ENCODE measurements at places on chromosomes 12 and 14. TPM values are rescaled to one million over a fixed set of nuclear protein-coding genes. Genes with fewer than 3 reads are reported as not detected.

PTPN21 gene
- total RNA-seq: 3.7 TPM

TMEM119 gene
- not detected for total RNA-seq

TMEM63C gene
- 0.20 TPM for total RNA-seq

SYT1 gene
- total RNA-seq: 5.7 TPM

ZNF891 gene
- 0.44 TPM for total RNA-seq

RNASE7 gene
- total RNA-seq: not detected

POTEG gene
- not detected for total RNA-seq

ACSM4 gene
- not detected for total RNA-seq

CLEC4A gene
- total RNA-seq: not detected

CLEC9A gene
- 0.07 TPM for total RNA-seq

PRKCH gene
- total RNA-seq: 3.6 TPM

SMAGP gene
- total RNA-seq: 15.8 TPM

ADAM21 gene
- total RNA-seq: 0.49 TPM

CLEC4E gene
- not detected for total RNA-seq

FOXG1 gene
- 16.7 TPM for total RNA-seq

PELI2 gene
- 3.0 TPM for total RNA-seq

OR4E2 gene
- total RNA-seq: not detected

NINJ2 gene
- not detected for total RNA-seq

PRB2 gene
- total RNA-seq: not detected

UNG gene
- total RNA-seq: 72.3 TPM

RERG gene
- not detected for total RNA-seq

GRCh38 chr14:95692109-95692508, 5.9 kb downstream of the TCL1B start:
- DNase-seq: no peak

DNA sequence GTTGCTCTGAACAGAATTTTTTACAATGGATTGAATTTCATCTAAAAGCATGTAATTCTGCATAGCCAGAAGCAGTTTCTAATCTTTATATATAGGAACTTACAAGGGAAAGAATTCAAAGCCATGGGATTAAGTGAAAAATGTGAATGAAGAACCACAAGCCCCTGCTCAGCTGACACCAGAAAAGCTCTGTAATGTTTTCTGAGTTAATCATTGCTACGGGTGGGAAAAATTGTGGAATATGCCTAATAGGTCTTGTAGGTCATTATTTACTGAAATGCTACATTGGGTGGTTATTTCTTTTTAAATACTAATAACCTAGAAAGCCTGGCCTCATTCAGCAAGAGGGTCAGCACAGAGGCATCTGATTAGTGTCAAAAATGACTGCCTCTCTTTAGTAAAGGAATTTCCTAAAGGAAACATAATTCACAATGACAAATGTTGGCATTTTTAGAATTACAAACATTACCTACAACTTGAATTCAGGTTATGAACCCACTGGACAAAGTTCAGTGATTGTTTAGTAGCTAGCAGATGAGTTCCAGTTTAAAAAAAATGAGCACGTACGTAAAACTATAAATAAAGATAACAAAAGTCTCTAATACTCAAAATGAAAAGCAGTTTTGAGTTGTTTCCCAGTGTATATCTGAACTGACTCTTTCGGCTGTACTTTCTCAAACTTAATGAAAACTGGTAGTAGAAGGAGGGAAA, 75.3 kb downstream of the BMP4 start:
- peak; percentile 42 for DNase-seq

DNA sequence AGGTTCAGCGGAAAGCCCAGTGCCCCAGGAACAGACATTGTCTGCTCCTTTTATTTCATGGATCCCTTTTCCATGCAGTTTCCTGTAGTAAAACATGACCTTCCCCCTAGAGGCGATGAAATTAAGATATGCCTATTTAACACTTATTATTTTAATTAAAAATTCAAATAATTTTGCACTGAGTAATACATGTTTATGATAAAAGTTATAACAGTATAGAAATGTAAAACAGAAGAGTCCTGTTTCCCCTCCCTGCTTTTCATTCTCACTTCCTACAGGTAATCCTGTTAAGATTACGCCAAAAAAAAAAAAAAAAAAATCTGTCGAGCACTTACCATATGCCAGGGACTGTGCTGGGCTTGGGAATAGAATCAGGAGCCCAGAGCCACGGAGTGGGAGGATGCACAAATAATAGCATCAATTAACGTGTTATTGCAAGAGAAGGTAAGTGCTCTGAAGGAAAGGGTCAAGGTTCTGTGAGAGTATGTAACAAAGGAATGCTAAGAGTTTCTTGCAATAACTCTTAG, 830 bp upstream of the LPCAT3 start:
- no peak for DNase-seq

- DNase-seq: no peak
These were observed 5.8 kb downstream of the ASB2 start for GRCh38 chr14:93970585-93970964.

- no peak for DNase-seq
These were observed 27.6 kb downstream of the SBNO1 start for GRCh38 chr12:123337070-123337469.

DNA sequence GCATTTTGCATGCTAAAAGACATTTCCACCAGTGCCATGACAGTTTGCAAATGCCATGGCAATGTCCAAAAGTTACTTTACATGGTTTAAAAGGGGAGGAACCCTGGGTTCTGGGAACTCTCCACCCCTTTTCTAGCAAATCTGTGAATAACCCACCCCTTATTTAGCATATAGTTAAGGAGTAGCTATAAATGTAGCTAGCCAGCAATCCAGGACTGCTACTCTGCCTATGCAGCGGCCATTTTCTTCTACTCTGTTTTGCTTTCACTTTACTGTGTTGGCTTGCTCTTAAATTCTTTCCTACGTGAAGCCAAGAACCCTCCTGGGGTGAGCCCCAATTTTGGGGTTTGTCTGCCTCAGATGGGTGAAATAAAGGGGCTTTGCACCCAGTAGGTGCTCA, 141.0 kb downstream of the PTPN11 start:
- DNase-seq: peak; percentile 36

- DNase-seq: peak; percentile 20
These were observed 9.6 kb downstream of the RDH16 start for GRCh38 chr12:56947633-56948456.

DNA sequence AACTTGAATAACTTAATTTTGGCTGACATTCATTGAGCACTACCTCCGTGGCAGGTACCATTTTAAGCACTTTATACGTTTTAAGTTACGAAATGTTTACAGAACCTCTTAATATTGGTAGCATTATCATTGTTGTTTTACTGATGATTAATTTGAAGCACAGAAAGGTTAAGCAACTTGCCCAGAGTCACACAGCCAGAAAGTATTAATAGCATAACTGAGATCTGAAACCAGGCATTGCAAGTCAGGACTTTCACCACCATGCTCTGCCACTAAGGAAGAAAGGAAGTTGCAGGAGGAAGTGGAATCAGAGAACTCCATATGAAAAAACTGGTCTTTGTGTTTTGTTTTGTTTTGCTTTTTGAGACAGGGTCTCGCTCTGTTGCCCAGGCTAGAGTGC, 28.2 kb upstream of the BCAT1 start:
- no peak for DNase-seq

GRCh38 chr12:113555226-113555625, 83.6 kb upstream of the LHX5 start:
- peak; percentile 66 for DNase-seq

- no peak for DNase-seq
These were observed 608.5 kb downstream of the TMEM121 start for GRCh38 chr14:106134886-106135285.

DNA sequence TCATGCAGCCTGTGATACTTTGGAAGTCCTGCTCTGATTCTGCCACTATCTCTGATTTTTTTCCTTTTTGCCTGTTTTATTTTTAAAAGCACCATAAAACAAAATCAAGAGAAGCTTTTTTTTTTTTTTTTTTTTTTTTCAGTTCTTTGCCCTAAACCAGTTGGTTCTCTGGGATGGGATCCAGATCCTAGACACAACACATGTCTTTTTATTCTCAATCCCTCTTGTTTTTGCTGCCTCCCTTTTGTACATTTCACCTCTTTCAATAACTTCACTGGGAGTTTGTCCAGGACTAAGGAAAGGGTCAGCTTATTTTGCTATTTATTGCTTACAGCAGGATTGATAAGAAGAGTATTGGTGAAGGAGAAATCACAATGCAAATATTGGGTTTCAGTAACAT, 139.4 kb downstream of the GRIP1 start:
- DNase-seq: no peak

GRCh38 chr14:68394118-68394763, 398.6 kb downstream of the ZFP36L1 start:
- DNase-seq: no peak

GRCh38 chr14:64549791-64550620, at the start of gene PPP1R36:
Gene PPP1R36, plus strand, starts transcription at chr14:64549961. Its CDS starts 37 bp downstream, at chr14:64549998.
- DNase-seq: peak; percentile 41

DNA sequence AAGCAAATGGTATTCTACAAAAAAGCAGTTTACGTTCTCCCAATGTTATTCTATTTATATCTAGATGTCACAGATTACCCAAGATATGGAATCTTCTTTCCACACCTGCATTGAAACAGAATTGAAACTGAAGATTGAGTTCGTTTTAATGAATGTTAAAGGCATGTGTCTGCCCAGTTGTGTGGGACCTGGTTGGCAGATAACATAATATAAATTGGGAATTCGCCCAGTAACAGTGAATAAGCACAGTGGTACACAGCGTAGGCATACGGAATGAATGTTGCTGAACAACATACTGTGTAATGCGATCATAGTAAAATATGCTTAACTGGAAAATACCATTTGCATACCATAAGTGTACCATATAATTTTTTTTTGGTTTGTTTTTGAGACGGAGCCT, 4.3 kb downstream of the KHNYN start:
- no peak for DNase-seq

- peak; percentile 58 for DNase-seq
These were observed at the start of gene P3H3 for GRCh38 chr12:6827982-6828780. Gene P3H3, plus strand, starts transcription at chr12:6828407. Its CDS starts 34 bp downstream, at chr12:6828441.

DNA sequence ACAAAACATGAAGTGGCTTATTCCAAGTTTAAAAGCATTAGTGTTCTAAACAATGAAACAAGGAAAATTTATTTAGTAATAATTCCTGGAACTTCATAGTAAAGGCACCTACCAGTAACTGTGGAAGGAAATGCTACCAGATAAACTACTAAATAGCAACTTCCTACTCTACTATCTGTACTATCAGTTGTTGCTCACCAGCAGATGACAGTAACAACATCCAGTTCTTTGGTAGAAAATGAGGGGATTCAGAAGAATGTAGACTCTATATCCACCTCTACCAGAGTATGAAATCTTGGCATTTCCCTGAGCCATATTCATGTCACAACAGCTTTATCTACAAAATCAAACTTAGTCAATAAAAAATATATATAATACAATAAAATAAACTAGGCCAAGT, 3.1 kb downstream of the ENTPD5 start:
- DNase-seq: no peak

GRCh38 chr14:75803765-75804164, 142.7 kb downstream of the TTLL5 start:
- no peak for DNase-seq

GRCh38 chr14:77509366-77509765, 10.8 kb upstream of the ISM2 start:
- DNase-seq: no peak

DNA sequence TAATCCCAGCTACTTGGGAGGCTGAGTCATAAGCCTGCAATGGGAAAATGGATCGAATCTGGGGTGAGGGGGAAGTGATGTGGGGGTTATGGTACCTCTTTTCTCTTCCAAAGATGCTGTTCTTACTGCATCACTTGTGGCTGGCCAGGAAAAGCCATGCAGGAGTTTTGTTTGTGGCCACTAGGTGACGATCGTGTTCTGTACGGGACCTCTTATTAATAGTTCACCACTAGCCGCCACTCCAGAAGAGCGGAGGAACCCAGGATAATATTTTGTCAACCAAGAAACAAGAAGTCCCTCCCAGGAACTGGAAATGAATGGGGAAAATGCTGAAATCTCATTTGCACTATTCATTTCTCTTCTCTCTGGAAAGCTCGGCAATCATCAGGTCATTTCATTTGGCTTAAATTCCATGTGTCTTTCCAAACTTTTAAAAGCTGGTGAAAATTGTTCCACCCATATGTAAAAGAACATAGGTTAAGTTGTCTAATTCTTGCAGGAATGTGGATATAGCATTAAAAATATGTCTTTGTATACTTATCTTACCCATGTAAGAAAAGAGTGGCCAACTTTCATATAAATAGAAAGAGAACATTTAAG, 8.9 kb downstream of the GPR65 start:
- peak; percentile 45 for DNase-seq

GRCh38 chr14:93333631-93334103, 831 bp upstream of the BTBD7 start:
- no peak for DNase-seq

GRCh38 chr12:27456618-27457017, 10.1 kb downstream of the SMCO2 start:
- DNase-seq: no peak

GRCh38 chr12:130435826-130436225, 98.1 kb downstream of the PIWIL1 start:
- DNase-seq: no peak

DNA sequence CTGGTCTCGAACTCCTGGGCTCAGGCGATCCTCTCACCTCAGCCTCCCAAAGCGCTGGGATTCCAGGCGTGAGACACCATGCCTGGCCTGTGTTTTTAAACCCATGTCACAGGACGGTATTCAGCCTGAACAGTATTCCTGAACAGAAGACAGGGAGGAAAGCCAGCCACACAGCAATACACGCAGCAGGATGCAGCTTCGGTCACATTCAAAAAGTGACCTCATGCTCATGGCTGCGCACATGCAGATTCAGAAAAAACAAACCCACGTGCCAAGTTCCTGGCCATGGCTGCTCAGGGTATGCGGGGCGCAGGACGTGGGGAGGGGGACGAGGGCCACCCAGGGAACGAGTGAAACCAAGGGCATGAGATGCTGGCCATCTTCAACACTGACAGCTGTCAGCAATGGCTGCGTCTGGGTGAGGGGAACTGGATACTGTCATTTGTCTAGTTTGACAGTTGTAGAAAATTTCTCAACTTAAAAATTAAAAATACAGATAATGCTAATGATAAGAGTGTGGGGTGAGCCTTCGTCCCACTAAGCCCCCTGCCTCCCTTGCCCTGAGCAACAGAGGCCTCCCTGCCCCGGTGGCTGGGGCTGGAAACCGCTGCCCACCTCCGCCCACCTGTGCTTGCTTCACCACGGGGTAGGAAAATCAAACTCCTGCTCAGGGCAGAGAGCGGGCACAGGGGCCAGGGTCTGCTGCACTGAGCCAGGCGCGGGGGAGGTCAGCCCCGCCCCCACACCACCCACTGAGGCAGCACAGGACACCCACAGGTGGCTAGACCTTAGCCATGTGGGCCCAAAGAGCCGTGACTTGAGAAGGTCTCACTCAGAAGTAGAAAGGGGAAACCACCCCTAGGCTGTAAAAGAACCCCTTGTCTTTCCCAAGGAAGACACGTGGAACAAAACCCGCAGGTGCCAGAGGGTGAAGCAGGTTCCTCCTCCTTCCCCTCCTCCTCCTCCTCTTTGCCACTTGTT, 84.2 kb downstream of the SCARB1 start:
- no peak for DNase-seq

GRCh38 chr14:65168840-65169239, 66.5 kb upstream of the MAX start:
- DNase-seq: peak; percentile 39

- DNase-seq: peak; percentile 78
These were observed 34.5 kb downstream of the HMGA2 start for GRCh38 chr12:65858831-65859230.

GRCh38 chr14:99749763-99750715, 43.2 kb upstream of the EML1 start:
- DNase-seq: no peak

- DNase-seq: peak; percentile 90
These were observed 2.7 kb downstream of the PCNX4 start for GRCh38 chr14:60094306-60094897.

- DNase-seq: no peak
These were observed 267.6 kb upstream of the PRICKLE1 start for GRCh38 chr12:42857106-42857505.
